ENCODE measurements at places on chromosomes 3 and 15. TPM values are rescaled to one million over a fixed set of nuclear protein-coding genes. Genes with fewer than 3 reads are reported as not detected.

DNA sequence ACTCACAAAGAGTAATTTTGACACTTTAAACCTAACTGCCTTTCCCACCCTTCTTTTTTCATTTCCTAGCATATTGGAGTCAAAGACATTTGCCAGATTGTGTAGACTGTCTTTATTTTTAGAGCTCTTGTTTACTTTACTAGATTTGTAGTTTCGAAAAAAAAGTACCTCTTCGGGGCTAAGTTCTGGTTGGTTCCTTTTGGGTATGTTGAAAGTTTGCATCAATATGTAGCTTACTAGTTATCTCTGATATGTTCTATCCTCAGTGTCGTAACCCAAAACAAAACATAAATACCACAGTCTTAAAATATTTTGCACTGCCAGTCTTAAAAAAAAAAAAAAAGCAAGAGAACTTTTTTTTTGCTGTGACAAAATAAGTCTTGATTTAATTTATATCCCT lies 52.2 kb downstream of the REC114 start:
- no peak for DNase-seq

KLHL6 gene
- total RNA-seq, result 29.4 TPM

ZNF385D gene
- 3.2 TPM for total RNA-seq

VWA5B2 gene
- 0.68 TPM for total RNA-seq

P2RY13 gene
- total RNA-seq, result 56.8 TPM

PHLDB2 gene
- total RNA-seq, result 36.7 TPM

DNA sequence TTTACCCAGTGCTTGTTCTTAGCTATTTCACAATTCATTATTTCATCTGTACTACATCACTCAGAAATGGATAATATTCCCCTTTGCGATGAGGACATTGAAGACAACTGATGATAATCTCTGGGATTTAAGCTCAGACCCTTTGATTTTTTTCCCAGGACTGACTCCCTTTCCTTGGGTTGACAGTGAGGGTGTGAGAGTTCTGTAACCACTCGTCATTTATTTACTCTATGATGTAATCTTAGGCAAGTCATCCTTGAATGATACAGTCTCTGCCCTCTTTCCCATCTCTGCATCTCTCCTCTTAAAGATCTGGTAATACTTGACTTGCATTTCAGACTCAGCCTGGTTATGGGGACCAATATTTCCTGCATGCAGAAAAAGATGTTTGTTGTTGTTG lies 1041.7 kb downstream of the AGBL1 start:
- DNase-seq, result no peak

DNA sequence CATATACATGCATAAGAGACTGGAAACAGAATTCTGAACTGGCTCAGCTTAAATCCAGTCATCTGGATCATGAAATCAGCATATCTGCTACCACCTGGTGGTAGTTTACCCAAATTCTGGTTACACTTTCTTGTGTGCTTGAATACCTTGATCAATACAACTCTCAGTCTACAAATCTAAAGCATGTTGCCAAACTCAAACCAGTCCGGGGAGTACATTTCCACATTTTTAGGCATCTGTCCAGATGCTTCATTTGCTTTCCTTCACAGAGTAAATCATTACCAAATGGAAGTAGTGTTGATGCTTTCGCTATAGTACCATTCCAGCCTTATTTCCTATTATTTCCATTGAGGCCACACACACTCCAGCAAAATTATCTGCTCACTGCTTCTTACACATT lies 126.4 kb downstream of the P2RY1 start:
- no peak for DNase-seq

DNA sequence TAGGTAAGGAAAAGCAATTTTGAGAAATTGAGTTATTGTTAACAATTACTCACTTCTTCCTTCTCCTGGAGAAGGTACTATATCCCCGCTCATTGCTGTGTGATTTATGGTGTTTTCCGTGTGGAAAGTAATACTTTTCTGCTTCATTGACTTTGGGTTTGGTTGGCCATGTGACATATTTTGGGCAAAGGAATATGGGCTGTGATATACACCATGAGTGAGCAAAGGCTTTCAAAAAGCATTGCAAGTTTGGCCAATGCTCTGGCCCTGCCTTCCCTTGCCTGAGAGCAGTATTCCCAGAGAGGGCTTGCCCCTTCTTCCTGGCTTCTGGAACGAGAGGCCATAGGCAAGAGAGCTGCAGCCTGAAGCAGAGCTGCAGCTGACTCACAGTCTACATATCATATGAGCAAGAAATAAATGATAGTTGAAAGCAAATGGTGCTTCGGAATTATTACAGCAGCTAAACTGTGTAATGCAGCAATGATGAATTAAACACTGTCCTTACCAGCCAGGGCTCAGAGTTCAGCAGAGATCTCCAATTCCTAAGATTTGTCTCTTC lies 216.8 kb upstream of the CD96 start:
- no peak for DNase-seq

DNA sequence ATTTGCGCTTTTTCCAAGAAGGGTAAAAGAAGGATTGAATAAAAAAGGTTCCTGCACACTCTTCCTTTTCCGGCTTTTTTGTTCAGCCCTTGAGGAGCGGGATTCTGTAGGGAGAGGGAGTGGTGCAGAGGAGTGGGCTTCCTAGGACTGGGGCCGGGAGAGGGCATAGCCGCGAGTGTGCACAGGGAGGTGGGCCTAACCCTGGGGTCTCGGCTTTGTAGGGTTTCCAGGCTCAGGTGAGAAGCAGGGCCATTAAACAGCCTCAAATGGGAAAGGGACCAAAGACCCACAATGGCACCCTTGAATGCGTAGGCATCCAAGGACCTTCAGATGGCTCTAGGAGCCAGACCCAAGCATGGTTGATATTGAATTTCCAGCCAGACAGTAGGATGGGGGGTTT lies 35.4 kb upstream of the RAB6B start:
- DNase-seq, result peak; percentile 29

- no peak for DNase-seq
Measured at GRCh38 chr3:78666470-78666800, 1101.4 kb downstream of the ROBO1 start.

- DNase-seq, result no peak
Measured at GRCh38 chr3:129240436-129240835, 9.0 kb upstream of the COPG1 start.

TSC22D2 gene
- total RNA-seq, result 32.5 TPM

GRCh38 chr15:50057905-50058639 lies 61.0 kb downstream of the ATP8B4 start:
- no peak for DNase-seq

- DNase-seq, result no peak
Measured at GRCh38 chr3:72280876-72281275, 495.9 kb upstream of the PROK2 start.

TAGLN3 gene
- not detected for total RNA-seq

GRCh38 chr3:4824926-4825325 lies 154.3 kb upstream of the BHLHE40 start:
- DNase-seq, result no peak

GRCh38 chr3:159123877-159124276 lies 322.0 kb downstream of the MFSD1 start:
- DNase-seq, result no peak

CSTA gene
- 18.9 TPM for total RNA-seq

GRCh38 chr3:38992117-38992760 lies 59.5 kb downstream of the SCN11A start:
- no peak for DNase-seq

DNA sequence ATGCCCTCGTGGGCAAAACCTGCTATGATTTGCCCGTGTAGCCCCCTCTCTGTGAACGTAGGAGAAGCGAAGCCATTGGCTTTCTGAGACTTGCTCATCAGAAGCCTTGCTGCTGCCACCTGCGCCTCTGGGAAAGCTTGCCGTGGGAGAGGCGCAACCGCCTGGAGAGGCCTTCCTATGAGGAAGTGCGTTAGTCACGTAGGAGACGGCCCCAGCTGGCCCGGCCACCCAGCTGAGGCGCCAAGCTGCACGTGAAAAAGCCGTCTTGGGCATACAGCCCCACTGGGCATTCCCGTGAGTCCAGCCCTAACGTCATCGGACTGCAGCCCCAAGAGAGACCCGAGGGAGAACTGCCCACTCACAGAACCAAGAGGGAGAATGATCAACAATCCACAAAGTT lies 49.1 kb upstream of the TJP1 start:
- no peak for DNase-seq

GRAMD1C gene
- total RNA-seq, result 3.5 TPM

DNA sequence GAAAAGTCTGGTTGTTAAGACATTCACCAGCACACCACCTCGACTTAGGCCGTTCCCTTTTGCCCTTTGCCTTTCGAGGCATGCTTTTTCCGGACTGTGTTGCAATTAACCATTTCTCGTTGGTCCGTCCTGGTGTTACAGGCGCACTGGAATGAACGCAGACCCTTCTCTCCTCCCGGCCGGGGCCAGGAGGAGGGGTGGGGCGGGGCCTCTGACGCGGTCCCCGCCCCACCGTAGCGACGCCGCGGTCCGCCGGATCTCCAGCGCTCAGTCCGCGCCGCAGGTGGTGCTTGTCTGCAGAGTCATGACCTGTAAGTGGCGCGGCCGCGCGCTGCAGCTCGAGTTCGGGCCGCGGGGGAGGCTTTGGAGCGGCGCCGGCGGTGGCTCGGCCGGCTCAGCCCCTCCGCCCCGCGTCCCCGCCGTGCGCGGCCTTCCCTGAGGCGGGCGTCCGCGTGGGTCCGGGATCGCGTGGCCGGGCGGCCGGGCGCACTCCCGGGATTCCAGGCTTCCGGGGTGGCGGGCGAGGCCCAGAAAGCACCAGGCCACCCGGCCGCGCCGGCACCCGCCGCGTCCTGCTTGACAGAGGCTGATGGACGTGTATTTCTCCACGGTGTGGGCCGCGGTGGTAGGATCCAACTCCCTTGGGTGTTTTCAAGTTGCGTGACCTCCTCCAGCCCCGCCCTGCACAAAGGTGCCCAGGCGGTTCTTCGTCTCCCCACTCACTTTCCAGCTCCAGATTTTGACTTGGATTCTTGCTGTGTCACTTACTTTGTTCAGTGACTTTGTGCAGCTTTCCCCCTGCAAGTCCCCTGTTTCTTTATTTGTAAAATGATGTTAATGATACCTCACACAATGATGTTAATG lies at the start of gene NIT2:
Gene NIT2 (plus strand): TSS at position 270 of the 864 bp plus-strand sequence. CDS start 35 bp downstream, at position 305.
- DNase-seq, result peak; percentile 97

GRCh38 chr3:169929830-169930519 lies 18.6 kb downstream of the SAMD7 start:
- no peak for DNase-seq

GOLGA6L4 gene
- 1.3 TPM for total RNA-seq

FHIT gene
- 11.0 TPM for total RNA-seq

GP5 gene
- total RNA-seq, result 0.51 TPM

- DNase-seq, result no peak
Measured at GRCh38 chr3:69568951-69569350, 170.3 kb upstream of the MITF start.

GRCh38 chr3:61776390-61776789 lies 215.0 kb downstream of the PTPRG start:
- DNase-seq, result no peak

DNA sequence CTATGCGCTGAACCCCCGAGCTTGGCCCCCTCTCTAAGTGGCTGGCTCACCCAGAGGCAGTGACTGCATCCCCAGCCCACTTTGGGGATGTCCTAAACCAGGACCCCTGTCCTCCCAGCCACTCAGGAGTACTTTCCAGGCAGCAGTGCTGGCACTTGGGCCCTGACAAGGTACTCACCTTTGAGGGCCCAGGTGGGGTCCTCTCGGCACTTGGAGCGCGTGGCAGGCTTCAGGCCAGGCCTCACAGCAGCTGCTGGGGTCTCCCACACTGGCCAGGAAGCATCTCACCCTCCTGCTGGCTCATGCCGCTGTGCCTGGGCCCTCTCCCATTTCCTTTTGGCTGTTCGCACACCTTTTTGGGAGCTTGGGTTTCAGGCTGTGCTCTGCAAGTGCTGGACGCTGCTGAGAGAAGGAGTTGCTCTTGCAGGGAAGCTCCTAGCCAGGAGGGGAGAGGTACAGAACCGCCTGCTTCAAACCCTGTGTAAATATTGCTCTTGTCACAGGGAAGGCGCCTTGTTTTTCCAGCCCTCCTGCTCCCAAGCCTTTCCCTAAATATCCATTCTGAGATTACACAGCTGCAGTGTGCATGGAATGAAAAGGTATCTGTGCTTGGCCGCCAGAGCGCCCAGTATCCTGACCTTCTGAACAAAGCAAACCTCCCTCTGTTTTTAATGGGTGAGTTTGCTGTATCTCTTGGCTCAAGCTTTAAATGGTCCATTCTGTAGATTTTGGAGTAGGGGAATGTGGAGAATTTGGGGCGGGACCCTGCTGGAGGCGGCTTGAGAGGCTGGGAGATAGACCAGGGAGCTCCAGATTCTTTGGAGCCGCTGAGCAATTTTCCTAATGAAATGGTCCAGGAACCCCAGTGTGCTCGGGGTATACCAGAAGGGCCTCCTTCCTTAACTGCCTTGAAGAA lies 45.6 kb downstream of the DNASE1L3 start:
- DNase-seq, result no peak

PRR20G gene
- not detected for total RNA-seq

DNA sequence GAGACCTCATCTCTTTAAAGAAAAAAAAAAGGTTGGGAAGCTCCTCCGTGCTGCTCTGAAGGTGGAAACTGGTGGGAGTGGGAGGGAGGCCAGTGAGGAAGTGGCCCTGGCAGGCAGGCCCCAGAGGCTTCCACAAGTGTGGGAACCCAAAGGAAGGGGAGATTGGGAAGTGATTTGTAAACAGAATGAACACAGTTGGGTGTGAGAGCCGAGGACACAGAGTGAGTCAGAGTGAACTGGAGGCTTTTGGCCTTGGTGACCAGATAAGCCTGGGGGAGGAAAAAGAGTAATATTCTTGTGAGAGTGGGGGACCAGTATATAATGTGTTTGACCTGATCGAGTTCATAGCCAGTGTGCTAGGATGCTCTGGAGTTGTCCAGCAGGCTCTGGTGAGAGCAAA lies 23.0 kb downstream of the MKRN2 start:
- no peak for DNase-seq

DNA sequence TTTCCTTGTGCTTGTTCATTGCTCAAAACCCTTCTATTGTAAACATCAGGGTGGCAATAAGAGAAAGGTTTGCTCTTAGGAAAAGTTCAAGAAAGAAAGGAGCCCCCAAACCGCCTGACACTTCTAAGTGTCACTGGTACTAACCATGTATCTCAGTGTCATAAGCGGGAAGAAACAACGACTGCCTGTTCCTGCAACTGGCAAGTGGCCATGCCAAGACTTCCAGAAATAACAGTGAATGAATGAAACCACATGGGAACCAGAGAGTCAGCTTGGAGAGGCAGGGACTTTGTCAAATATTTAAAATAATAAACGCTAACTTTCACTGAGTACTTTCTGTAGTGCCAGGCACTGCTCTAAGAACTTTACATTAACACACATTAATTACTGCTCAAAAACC lies 1.1 kb downstream of the PLSCR2 start:
- no peak for DNase-seq

GRCh38 chr3:107065094-107065861 lies 312.0 kb upstream of the CCDC54 start:
- no peak for DNase-seq

- DNase-seq, result no peak
Measured at GRCh38 chr15:93121107-93121506, 32.1 kb upstream of the RGMA start.

GRCh38 chr3:65908588-65908987 lies 130.1 kb downstream of the MAGI1 start:
- no peak for DNase-seq

- no peak for DNase-seq
Measured at GRCh38 chr3:8848696-8849131, 79.3 kb upstream of the OXTR start.

Measured in spleen (tissue), 13 donors.